ENCODE measurements at places on chromosomes 3 and 15.
A peak's percentile ranks its signal among the peaks of the same experiment; 100 is the strongest.

DNA sequence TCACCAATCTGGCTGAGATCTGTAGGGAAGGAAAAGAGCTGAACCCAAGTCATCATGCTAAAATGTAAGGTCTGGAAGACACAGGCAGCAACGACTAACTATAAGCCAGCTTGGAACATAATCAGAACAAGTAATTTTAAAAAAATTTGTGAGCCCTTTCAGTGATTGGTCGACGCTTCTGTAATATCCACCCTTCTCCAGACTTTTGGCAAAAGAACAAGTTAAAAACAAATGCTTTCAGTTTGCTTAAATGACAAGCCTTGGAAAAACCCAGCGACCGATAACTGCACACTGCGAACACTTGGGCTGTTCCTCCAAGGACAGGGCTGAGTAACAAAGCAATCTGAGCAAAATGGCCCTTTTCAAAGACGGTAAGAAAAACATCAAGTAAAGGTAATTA, 49.6 kb downstream of the PCSK6 start:
- no peak for DNase-seq

DNA sequence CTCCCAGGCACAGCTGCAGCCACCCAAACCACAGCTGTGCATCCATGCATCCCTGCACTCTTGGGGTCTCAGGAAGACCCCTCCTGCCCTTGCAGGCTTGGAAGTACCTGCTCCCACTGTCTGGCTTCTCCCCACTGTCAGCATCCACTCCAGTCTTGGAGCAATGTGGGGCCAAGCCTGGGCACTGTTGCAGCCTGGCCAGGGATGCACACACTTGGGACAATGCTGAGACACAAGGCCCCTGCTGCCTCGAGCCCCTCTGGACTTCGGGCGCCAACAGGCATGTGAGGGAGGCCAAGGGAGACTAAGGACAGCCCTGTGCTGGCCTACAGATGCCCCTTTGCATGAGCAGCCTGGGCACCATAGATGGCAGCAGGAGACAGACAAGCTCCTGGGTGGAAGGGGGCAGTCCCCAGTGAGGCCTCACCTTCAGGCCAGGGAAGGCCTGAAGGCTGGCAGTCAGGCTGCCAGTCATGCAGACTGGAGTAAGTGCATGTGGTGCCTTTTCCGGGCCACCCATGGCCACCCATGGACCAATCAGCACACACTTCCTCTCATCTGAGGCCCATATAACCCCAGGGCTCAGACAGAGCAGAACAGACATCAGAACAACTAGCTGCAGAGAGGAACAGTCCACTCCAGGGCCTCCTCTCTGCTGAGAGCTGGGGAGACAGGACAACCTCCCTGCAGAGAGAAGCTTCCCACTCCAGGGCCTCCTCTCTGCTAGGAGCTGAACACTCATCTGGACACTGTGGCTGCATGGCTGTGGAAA, 219.0 kb downstream of the VGLL3 start:
- DNase-seq = no peak

- no peak for DNase-seq
These were observed 61.0 kb upstream of the PPARG start for GRCh38 chr3:12227833-12228232.

DNA sequence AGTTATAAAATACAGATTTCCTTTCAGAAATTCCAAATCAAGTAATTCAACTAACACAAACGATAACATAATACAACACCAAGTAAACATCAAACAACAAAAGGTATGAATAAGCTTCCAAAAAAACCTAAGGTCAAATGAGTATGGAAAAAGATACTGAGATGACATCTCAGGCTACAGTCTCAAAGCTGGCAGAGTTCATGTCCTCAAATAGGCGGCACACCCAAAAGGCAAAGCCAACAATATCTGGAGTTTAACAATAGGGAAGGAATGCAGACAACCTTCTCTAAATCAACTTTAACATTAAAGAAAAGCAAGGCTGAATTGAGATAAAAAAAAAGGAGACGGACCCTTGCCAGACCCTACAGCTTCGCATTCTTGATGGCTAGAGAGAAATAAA, 346.6 kb downstream of the RSL24D1 start:
- no peak for DNase-seq

- DNase-seq = no peak
These were observed 25.6 kb downstream of the KCNH8 start for GRCh38 chr3:19173945-19174344.

DNA sequence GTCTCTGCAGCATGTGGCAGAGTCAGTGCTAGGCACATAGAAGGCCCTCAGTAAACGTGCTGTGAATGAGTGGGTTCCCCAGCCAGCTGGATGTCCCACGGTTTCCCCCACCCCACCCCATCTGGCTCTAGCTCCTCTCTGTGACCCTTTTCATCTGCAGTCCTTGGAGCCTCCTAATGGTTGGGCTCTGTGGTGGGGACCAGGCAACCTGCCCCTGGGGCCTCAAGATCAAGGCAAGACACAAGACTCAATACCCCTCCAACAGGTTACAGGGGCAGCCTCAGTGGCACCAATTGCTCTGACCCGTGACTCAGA, 17.1 kb upstream of the CYP11A1 start:
- no peak for DNase-seq

- no peak for DNase-seq
These were observed 2.7 kb downstream of the ARPP21 start for GRCh38 chr3:35641920-35642527.

DNA sequence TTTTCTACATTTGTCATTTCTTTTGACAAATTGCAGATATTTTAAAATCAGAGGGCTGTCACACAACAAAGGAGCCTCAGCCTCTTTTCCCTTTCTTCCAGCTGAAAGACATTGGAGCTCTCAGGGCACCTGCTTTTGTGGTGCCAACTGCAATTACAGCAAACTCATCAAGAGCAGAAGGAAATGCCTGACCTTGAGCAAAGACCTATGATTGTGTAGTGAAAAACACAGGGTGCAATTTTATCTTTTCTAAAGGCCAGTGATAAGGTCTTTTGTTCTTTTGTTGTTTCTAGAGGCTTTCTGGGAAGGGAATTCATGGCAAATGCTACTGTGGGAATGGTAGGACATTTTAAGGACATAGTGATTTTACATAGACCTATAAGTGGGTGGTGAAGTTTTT, 214.3 kb downstream of the OXSM start:
- no peak for DNase-seq

GRCh38 chr15:90232941-90233386, 777 bp downstream of the CIB1 start:
- no peak for DNase-seq

- DNase-seq = no peak
These were observed 19.1 kb downstream of the KLF15 start for GRCh38 chr3:126337980-126338651.

GRCh38 chr3:102676424-102676823, 241.6 kb downstream of the ZPLD1 start:
- DNase-seq = no peak

- no peak for DNase-seq
These were observed 341.3 kb downstream of the TBL1XR1 start for GRCh38 chr3:176855901-176856486.

DNA sequence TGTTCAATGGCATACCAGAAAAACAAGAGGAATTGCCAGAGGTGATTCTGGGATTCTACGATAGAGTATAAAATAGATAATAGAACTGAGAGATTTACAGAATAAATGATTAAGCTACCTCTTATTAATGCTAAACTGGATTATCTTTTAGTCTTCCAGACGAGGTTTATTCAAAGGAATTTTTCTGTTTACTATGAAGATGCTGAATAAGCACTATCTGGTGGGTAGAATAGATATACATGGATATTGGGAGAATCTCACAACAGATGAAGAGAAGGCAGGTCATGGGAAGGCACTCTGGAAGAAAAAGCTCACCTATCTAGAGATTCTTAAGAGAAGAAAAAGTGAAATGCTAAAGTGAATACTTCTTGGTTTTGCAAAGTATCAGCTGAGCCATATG, 11.2 kb downstream of the CIP2A start:
- no peak for DNase-seq

GRCh38 chr3:61734749-61735686, 173.6 kb downstream of the PTPRG start:
- DNase-seq = no peak

- DNase-seq = no peak
These were observed 213.0 kb downstream of the PDCD6IP start for GRCh38 chr3:34011171-34012101.

GRCh38 chr3:110664148-110664547, 407.5 kb upstream of the NECTIN3 start:
- no peak for DNase-seq

- no peak for DNase-seq
These were observed 4.4 kb downstream of the TMEM45A start for GRCh38 chr3:100496711-100497261.

DNA sequence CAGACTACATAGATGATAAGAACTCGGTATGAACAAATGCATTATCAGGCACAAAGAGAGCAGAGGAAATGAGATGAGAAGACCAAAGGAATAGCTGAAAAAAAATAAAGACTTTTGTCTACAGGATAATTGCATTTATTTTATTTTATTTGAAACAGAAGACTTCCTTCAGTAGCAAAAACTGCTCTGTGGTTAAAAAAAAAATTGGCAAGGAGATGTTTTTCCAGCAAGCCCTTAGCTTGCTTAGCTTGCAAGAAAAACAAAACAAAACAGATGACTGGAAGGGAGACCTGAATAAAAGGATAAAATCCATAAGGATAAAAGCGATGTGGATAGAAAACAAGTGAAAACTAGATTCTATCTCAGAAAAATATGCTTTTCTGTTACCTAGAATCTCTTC, 9.1 kb upstream of the PPM1L start:
- DNase-seq = no peak

GRCh38 chr3:50189274-50189673, 2.1 kb upstream of the GNAT1 start:
- DNase-seq = peak; percentile 73

DNA sequence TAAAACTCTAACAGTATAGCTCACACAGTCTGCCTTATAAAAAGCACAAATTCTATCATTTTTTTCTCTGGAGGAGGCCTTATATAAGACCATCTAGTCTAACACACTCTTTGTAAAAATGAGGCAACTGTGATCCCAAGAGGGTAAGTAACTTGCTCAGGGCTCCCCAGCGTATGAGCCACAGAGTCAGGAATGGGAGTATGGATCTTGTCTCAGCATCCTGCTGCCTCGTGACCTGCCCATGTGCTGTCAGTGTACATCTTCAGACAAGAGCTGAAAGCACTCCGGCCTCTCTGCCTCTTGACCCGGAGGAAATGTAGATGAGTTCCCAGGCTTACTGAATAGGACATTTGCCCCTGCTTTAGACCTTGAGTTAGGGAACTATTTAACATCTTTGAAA, 28.4 kb upstream of the MEF2A start:
- no peak for DNase-seq

GRCh38 chr15:91884606-91885005, 31.1 kb downstream of the SLCO3A1 start:
- no peak for DNase-seq

- DNase-seq = no peak
These were observed 545.5 kb downstream of the NTRK3 start for GRCh38 chr15:87711026-87711425.

DNA sequence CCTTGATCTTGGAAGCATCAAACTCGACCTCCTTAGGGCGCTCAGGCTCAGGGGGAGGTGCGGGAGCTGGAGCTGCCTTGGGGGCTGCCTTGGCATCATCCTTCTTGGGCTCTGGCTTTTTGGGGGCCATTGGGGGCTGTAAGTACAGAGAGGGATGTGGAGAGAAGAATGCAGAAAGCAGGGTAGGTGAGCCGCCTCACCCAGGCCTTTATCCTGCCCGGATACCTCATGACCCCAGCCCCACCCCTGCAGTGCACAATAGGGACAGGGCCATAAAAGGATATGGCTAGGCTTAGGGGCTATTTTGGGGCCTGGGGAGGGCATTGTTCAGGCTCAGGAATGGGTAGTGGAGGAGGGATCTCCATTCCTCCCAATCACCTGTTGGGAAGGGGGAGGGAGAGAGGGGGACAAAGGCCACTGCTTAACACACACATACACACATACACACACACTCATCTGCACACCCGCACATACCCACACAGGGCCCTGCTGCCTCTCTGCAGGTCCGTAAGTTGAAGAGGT, at the start of gene MYL3:
MYL3 (minus strand) TSS at position 184 of the 522 bp plus-strand sequence; CDS start at position 130, 54 bp downstream.
- no peak for DNase-seq

DNA sequence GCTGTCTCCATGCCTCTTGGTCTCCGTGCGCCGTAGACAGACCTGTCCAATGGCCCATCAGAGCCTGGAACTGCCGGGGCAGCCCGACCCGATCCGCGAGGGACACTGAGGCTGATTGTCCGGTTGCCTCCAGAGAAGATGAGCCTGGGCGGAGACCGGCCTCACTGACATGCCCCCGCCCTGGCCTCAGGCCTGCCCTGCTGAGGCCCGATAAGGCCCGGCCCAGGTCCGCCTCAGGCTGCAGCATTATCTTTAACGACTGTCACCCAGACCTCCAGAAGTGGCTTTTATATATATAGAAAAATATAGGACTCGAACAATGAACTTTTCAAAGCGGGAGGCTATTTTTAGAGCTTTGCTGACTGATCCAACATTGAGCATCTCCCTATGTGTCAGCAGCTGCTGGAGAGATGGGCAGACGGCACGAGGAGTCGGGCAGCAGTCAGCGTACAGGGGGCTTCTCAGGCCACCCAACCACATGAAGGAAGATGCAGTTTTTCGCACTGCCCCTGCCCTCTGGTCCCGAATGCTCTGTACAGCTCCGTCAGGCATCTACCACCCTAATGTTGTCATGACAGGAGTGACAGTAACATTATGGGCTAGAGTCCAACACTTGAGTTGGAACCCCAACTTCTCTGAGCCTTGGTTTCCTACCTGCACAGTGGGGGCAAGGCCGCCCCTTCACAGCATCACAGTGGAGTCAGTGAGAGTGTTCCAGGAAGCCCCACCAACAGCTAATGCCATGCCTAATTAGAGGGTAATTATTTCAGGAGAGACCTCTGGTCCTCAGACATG, 112.0 kb upstream of the RPL32 start:
- no peak for DNase-seq

GRCh38 chr3:125367403-125368230, 7.5 kb downstream of the ZNF148 start:
- DNase-seq = no peak

DNA sequence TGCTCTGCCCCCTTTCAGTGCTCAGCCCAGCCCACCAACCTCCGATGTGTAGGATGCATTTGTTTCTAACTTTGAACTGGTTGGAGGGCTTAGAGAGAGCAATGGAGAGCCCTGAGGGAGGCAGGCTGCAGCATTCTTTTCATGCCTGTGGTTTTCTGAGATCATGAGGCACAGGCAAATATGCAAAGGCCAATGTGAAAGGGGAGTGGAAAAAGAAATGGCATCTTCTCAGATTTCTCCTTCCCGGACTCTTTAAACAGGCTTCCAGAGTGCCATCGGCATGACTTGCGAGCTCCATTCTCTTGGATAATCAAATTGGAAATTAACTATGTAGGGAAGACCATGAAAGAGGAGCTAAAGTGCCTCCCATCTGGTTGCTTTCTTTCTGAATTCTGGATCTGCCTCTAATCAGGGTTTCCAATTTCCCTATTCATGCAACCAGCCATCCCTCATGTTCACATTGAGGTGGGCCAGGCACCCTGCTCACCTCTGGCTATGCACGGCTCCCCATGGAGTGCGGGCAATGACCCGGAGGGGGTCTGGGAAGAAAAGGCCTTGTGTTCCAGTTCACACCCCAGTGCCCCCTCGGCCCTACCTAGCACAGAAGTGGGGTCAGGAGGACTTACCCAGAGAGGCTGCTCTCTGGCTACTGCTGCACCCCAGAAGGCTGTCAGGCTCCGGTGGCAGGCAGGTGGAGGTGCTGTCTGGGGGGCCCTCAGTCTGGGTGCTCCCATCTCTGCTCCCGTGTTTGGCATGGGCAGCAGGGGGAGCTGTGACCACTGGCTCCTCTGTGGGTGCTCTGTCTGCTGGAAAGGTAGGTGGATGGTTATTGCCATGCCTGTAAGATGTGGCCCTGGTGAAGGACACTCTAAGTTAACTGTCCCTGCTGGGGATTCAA, 16.1 kb downstream of the AMOTL2 start:
- DNase-seq = peak; percentile 47

Data from activated CD4-positive, alpha-beta T cell treated with anti-CD3 and anti-CD28 coated beads for 36 hours (primary cell).